CD4-positive, alpha-beta T cell treated with Interleukin-17A for 4 hours (primary cell): ENCODE measurements at places on chromosomes 2 and 18.

GRCh38 chr2:182406221-182406620 lies 20.6 kb downstream of the PDE1A start:
- DNase-seq, result no peak

DNA sequence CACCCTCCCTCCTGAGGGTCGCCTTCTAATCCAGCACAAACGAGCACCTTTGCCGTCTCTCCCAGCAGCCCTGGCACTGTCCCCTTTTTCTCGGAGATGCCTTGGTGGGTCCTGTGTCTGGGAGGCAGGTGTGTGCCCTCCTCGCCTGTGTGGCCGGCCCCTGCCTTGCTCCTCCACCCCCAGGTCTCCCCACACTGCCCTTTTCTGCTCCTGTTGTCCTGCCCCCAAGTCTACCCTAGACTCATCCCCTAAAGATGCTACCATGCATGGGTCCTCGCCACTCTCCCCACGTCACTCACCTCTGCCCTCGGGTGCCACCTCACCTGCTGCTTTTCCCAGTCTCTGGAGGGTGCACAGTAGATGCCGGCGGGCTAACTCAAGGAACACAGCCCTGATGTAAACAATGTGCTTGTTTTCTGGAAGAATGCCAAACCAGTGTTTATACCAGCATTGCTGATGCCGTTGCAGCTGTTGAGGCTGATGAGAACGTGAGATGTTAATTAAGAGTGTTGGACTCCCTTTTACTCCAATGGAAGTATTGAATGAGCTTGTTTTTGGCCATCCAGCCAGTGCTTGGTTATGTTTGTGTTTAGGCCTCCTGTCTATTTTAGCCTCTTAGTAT lies 223.1 kb downstream of the AGAP1 start:
- no peak for DNase-seq

DNA sequence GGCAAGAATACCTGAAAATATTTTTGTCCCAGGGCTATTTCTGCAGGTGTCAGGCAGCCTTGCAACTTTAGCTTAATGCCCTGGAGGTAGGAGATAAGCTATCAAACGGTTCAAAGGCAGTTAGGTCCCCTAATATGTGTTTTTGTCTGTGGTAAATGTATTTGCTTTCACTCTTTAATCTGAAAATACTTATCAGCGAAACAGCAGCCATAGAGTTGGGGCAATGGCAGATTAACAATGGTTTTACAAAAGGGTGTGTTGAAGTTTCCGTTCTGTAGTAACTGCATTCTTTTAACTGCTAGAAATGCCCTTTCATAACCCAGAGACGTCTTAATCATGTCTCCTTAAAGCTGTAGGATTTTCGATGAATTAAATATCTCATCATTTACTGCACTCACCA lies 265.0 kb upstream of the TRIB2 start:
- no peak for DNase-seq

GRCh38 chr2:100707016-100707947 lies 112.7 kb upstream of the NPAS2 start:
- no peak for DNase-seq

- no peak for DNase-seq
Observed at GRCh38 chr2:71778514-71778913, 325.2 kb downstream of the DYSF start.

DNA sequence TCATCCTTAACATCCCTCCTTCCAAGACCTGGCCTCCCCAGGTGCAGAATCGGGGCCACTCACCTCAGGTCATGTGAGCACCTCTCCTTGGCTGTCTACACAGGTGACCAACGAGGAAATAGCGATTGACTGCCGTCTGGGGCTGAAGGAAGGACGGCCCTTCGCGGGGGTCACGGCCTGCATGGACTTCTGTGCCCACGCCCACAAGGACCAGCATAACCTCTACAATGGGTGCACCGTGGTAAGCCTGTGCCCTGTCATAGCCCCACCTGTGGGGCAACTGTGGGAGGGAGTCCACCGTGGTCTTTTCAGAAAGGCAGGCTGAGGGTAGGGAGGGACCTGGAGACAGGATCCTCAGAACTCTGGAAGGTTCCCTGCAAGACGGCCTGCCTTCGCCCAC lies 54.3 kb downstream of the BOLA3 start:
- DNase-seq, result no peak

DNA sequence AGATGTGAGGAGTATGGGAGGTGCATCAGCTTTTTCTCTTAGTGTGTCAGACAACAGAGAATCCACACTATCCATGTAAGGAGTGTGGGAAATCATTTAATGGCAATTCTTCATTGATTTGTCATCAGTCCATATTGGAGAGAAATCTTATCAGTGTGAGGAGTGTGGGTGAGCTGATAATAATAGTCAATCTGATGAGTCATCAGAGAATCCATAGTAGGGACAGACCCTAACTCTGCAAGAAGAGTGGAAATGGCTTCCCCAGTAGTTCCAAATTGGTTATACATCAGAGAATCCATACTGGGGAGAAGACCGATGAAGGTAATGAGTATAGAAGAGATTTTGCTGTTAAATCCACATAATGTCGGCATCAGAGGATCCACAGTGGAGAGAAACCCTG lies 150.5 kb upstream of the THUMPD2 start:
- no peak for DNase-seq

DNA sequence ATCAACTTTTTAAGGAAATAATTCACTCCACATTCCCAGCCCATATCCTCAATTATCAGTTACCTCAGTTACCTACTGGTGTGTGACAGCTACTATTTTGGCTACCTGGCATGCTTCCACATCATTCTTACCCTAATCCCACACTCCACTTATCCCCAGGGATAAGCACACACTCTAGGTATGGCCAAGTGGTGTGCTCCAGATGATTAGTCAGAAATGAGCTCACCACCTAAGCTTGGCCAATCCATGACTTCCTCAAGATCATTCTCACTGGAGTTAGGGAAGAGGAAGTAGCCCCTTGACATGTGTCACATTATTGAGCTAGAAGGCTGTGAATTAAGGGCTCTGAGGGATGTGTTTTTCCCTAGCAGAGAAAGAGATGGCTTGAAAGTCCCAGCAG lies 20.9 kb upstream of the SMAD4 start:
- DNase-seq, result no peak

- DNase-seq, result no peak
Observed at GRCh38 chr2:131493199-131493968, 1.2 kb upstream of the MZT2A start.

DNA sequence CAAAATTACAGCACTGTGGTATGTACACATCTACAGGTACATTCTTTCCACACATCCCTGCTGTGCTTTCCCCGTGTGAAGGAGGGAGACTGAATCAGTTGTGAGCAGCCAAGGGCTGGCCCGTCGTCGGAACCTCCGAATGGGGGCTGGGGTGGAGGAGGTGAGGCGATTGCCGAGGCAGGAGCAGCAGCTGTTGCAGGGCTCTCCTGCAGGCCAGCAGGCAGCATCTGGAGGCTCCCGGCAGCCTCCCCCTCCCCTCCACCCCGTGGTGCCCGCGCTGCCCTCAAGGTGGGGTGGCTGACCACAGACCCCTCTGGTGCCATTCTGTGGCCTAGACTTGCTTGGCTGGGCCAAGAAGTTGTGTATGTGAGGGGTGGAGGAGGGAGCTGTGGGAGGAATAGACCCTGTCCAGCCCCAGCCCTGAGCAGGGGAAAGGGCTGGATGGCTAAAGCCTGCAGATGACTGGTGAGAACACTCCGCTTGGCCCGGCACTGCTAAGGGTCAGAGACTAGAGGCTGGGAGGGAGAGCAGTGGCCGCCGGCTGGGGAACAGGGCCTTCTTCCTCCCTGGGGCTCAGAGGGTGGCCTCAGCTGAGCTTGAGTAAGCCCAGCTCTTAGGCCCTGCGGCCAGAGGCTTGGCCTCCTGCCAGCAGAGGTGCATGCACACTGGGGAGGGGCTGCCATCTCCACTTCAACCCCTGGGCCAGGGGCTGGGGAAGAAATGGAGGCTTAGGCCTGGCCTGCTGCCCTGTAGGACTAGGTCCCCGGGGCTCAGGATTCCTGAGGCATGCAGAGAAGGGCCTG lies 7.6 kb downstream of the STAMBP start:
- no peak for DNase-seq

DNA sequence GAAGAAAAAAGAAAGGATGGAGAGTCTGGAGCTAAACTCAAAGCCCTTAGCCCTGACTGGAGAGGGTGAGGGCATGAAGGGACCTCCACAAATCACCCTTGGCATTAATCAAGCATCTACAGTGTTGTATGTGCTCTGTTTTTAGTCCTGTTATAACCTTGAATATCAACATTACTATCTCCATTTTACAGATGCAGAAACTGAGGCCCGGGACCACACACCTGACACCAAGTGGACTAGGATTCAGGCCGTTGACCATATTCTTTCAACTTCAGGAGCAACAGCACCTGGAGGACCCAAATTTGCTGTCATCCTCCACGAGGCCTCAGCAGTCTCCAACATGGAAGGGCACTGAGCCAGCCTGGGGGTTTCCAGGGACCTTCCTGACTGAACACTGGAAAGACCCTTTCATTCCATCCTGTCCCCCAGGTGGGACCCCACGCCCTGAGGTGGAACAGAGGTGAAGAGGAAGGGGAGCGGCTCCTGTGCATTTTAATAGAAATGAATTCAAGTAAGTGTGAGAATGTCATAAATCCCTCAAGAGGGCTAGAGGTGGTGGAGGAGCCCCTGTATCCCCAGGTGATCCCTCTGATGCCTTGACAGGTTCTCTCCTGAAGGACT lies 41.0 kb downstream of the SERTAD2 start:
- DNase-seq, result no peak

- no peak for DNase-seq
Observed at GRCh38 chr18:59605633-59606192, 91.5 kb downstream of the CCBE1 start.

- DNase-seq, result no peak
Observed at GRCh38 chr2:158509928-158510797, 53.4 kb downstream of the PKP4 start.

DNA sequence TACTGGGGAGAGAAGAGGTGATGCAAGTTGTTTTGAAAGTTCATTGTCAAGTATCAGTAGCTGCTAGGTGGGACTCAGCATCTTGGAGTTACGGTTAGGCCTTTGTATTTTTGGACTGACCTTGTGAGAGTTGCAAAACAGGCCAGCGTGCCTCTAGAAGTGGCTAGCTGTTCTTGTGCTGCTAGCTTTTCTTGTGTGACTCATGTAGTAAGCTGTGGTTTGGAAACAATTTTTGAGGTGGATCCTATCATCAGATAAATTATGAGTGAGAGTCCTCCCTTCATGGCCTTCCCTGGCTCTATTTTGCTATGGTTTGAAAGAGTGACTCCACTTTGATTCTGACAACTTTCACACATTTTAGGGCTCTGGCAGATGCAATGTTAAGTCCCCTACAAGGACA lies 409.2 kb upstream of the HS6ST1 start:
- no peak for DNase-seq

- DNase-seq, result no peak
Observed at GRCh38 chr2:195830968-195831950, 174.2 kb downstream of the SLC39A10 start.

- no peak for DNase-seq
Observed at GRCh38 chr2:142134911-142135310, 4.1 kb upstream of the LRP1B start.

DNA sequence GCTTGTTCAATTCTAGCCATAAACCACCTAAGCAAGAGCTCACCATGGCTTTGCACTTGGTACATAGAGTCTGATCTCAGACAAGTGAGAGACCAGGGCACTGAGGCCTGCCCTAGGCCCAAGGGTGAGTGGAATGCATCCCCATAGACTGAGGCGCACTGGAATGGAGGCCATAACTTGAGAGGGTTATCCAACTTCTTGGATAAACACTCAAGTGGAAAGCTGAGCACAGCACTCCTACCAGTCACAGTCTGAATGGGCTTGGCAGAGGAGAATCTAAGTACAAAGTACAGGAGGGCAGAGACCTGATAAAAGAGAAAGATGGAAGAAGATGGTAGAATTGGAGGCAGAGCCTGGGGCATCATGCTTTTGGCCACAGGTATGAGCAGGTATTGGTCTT lies 30.4 kb upstream of the CASP10 start:
- no peak for DNase-seq

GRCh38 chr2:196988639-196989038 lies 62.1 kb upstream of the PGAP1 start:
- DNase-seq, result no peak

- no peak for DNase-seq
Observed at GRCh38 chr2:108385411-108386071, 7.8 kb downstream of the SULT1C4 start.

DNA sequence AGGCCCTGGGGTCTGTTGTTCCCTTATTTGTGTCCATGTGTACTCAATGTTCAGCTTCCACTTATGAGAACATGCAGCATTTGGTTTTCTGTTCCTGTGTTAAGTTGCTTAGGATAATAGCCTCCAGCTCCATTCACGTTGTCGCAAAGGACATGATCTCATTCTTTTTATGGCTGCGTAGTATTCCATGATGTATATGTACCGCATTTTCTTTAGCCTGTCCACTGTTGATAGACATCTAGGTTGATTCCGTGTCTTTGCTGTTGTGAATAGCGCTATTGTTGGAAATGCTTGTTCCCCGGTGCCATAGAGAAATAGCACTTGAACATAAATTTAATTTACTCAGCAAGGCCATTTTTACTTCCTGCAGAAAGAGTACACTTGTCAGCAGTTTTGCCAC lies 51.3 kb upstream of the EPAS1 start:
- DNase-seq, result no peak

- no peak for DNase-seq
Observed at GRCh38 chr2:187644981-187645380, 90.7 kb upstream of the TFPI start.

DNA sequence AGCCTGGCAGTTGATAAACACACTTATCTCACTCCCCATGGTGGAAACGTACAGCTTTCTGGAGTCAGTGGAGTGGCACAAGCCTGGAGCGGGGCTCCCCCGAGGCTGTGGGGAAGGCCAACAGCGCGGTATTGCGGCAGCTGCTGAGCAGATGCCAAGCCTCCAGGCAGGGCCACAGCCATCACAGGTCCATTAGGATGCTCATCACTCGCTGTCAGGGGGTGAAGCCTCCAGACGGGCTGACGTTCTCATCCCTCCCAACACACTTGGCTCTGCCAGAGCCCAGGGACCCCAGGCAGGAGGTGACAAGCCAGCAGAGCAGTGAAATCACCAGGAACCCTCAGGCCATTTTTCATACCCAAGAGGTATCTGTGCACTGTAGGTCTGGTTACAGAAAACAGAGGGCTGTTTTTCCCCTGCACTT lies 529.2 kb upstream of the KLHL29 start:
- DNase-seq, result no peak

DNA sequence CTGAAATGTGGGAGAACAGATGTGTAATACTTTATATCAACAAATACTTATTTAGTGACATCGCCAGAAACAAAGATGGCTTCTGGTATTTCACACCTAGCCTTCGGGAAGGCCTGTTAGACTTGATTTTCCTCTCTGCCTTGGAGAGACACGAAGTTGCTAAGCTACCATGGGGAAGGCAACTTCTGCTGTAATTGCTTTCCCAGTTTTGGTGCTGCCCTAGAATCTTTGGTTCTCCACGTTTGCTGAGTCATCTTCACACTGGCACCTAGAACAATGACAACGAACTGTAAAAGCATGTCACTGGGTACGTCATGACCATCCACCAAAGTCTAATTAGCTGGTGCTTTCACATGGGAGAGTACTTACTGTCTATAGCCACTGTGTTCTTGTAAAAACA lies 58.7 kb upstream of the ACTR3 start:
- DNase-seq, result no peak
